NCI-H2081 (cell line): ENCODE measurements at places on chromosomes 11 and 22.

DNA sequence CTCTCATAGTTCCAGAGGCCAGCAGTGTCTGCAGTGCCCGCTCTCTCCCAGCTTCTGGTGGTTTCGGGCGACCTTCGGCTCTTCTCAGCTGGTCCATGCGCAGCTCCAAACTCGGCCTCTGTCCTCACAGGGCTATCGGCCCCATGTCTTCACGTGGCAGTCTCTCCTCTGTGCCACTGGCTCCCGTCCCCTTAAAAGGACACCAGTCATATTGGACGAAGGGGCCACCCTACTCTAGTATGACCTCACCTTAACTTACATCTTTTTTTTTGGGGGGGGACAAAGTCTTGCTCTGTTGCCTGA, 13.8 kb downstream of the LTO1 start:
- DNase-seq, result no peak

DNA sequence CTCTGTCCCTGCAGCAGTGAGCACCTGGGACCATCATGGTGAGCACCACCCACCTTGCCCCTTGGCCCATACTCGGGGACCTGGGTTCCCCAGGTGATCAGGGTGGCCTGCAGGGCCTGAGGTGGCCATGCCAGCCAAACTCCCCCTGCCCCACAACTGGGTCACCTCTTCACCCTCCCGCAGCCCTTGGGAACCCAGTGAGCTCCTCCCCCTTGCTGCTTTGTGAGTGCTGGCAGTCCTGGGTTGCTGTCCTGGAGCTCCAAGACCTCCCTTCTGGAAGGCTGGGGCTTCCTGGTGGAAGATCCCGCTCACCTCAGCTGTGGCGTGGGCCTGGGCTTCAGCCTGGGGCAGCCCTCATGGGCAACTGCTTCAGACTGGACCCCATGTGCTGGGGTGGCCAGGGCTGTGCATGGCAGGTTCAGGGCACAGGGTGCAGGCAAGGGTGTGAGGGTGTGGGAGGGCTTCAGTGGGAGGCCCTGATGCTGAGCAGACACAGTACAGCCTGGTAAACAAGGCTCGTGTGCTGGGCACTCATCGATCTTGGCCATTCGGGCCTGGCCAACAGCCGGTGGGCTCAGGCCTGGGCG, 57.6 kb downstream of the RTN4R start:
- no peak for DNase-seq

DNA sequence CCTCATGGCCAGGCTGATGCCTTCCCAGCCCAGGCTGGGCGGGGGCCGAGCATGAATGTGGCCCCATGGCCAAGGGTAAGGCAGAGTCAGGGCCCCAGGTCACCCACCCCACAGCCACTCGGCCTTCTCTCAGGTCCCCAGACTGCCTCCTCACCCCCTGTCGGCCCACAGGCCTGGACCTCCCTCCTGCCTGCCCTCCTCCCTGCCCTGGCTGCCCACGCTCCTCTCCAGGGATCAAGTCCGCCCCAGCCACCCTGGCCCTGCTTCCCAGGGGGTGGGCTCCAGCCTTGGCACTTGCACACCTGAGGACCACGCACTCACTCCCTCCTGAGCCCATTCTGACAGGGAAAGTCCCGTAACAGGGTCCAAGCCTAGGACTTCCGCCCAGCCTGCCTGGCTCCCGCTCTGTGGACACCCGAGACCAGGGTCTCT, 37.8 kb upstream of the TH start:
- no peak for DNase-seq

GRCh38 chr22:25030636-25031035, 78.1 kb downstream of the KIAA1671 start:
- no peak for DNase-seq

- no peak for DNase-seq
These were observed 47.3 kb downstream of the PRR5L start for GRCh38 chr11:36343436-36343835.

GRCh38 chr11:126403658-126404057, 48.2 kb downstream of the ST3GAL4 start:
- DNase-seq, result no peak

GRCh38 chr22:45896964-45897538, 79.9 kb downstream of the WNT7B start:
- DNase-seq, result no peak

DNA sequence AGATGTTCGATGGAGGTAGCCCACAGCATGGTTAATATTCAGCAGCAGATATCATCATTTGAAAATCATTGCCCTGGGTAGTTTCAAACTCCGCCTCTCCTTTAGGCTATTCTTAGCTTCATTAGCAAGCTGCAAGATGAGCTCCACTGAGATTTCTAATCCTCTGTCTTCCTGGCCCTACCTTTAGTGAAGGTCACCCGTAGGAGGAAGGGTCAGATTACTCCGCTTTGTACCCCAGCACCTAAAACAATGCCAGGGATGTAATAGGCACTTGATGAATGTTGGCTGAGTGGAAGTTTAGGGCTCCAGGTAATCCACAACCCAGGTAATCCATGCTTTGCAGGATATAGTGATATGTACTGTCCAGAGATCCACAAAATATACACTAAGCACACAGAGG, 260.1 kb upstream of the MTNR1B start:
- no peak for DNase-seq

DNA sequence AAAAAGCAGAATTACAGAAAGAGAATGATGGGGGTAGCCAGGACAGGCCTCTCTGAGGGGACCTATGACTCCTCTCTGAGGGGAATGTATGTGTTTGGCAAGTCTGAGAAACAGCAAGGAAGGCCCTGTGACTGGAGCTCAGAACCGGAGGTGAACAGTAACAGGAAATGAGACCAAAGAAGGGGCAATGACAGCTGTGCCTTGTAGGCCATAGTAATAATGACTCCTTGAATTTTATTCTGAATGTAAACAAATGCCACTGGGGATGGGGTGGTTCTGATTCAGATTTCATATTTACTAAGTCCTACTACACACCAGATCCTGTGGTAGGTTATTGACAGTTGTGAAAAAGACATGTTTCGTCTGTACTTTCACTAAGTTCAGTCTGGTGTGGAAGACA, 52.8 kb upstream of the APOA1 start:
- DNase-seq, result no peak

DNA sequence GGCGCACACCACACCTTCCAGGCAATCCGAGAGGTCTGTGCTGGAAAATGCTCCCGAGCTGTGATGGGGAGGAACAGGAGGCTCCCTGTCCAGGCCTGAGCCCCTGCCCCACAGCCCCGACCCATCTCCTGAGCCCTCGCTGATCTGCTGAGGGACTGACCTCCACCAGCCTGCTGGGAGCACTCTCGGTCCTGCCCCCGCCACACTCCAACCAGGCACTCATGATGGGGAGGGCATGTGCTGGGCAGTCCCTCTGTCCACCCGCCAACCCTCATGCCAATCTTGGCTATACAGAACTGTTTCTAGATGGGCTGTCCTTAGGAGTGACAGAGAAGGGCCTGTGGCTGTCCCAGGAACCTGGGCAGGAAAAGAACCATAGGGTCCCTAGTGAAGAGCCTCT, 70.8 kb downstream of the TRMU start:
- DNase-seq, result no peak

- DNase-seq, result no peak
These were observed 156.8 kb downstream of the WNT11 start for GRCh38 chr11:76049511-76049910.

- no peak for DNase-seq
These were observed 135.6 kb downstream of the RCN1 start for GRCh38 chr11:32226480-32226879.

DNA sequence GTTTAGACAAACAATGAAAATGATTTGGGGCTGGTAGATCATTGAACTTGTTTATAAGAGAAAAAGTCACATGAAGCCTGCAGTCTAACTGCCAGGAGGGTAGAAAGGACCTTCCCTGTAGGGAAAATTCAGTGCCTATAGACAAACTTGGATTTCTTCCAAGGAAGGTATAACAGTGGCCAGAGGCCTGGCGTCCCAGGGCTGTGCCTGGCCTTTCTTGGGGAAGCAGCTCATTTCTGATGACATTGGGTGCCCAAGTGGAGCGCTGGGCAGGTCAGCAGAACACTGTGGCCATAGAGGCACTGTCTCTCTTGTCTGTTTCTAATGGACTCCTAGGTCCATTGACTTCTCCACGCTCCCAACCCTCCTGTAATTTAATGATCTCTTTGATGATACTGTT, 6.6 kb upstream of the FXYD6 start:
- no peak for DNase-seq

GRCh38 chr22:39444247-39444800, 12.5 kb upstream of the MGAT3 start:
- no peak for DNase-seq

DNA sequence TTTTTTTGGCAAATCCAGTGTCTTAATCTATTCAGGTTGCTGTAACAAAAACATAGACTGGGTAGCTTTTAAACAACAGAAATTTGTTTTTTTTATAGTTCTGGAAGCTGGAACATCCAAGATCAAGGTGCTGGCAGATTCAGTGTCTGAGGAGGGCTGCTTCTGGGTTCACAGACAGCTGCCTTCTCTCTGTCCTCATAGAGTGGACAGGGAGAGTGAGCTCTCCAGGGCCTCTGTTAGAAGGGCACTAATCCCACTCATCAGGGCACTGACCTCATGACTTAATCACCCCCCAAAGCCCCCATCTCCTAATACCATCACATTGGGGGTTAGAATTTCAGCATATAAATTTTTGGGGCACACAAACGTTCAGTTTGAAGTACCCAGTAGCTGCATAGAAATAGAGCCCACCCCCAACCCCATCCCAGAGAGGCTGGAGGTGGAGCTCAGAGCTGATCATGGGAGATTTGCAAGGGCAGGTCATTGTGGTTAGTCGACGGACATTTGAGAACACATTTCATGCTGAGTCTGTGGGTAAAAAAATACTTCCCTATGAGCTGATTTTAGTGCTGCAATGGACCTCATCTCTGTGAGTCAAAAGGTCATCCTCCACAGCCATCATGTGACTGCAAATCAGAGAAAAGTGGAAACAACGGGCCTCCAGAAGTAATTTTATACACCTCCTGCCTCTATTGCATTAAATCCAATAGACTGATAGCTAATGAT, 203.1 kb upstream of the CADM1 start:
- DNase-seq, result no peak

- peak; percentile 33 for DNase-seq
These were observed 44.9 kb downstream of the WNT11 start for GRCh38 chr11:76161261-76161961.

DNA sequence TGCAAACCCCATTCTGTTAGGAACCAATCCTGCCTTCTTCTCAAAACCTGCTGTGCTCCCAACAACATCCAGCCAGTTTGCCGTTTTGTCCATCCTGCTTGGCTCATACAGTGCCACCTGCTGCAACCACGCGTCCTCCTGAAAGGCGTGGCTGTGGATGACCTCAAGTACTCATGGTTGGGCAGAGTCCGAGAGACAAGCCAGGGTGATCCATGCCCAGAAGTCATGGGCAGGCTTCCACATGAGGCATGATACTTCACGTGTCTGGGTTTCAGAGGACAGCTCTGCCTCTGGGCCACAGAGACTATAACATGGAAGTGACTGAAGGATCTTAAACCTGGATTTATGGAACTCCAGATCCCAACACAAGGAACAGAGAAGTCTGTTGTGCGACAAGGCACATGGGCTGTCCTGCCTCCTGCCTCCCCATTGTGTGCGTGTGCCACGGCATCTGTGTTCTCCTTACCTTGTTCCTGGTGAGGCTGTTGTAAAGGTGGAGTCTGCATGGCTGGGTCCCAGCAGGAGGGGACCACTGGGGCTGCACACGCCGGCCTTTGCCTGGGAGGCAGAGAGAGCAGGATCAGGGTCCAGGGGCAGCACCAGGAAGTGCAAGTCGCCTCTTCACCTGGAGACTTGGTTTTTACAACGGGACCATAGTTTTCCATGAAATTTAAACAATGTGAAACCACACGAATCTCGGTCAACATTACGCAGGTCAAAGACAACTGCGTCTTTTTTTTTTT, 15.4 kb downstream of the CARS1 start:
- no peak for DNase-seq

- no peak for DNase-seq
These were observed 71.8 kb downstream of the PDE2A start for GRCh38 chr11:72602250-72602904.

DNA sequence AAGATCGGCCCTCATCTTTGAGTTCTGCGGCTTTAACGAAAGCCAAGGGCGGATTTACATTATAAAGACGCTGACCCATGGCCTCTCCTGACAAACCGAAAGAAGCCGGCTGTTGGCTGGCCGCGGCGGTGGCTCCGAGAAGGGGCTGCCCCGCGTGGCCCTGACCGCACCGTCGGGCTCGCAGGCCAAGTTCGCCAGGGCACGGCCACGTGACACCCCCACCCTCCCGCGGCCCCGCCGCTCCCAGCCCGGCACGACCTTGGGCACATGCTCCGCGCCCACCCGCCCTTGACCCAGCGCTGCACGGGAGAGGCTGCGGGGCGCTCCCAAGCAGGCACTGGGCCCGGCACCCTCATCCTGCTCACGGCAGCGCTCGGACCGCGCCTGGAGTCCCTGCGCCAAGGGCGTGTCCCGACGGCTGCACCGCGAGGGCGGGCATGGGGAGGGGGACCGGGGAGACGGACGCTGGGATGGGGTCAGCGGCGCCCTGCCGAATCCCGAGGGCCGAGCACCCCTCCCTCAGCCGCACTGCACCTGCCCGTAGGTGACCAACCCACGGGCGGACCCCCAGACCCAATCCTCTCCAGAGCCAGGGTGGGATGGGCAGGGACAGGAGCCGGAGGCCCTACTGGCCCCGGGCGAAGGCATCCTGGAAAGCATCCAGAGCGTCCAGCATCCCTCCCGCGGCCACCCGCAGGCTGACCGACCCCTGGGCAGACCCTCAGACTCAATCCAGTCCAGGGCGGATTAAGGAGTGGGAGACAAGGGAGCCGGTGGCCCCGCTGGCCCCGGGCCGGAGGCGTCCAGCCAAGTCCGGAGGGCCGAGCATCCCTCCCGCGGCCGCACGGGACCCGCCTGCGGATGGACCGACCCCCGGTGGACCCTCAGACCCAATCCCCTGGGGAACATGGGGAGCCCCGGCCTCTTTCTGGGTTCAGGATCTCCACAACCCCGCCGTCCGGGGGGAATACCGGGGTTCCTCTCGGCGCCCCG, 759 bp downstream of the CPT1A start:
- DNase-seq, result no peak

DNA sequence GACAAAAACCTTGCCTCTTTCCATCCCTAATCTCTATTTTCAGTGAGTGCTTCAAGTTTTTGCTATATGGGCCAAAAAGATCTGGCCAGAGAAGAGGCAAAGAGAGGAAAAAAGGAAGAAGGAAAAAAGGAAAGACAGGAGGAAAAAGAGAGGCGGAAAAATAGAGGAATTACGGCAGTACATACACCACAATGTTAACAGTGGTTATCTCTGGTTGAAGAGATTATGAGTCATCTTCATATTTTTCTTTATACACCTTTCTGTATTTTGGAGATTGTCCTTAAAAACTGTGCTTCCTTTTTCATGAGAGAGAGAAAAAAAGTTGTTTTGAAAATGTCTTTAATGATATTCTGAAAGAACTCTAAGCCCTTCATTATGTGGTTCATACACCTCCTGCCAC, 133.7 kb downstream of the SBF2 start:
- no peak for DNase-seq

- DNase-seq, result peak; percentile 22
These were observed 25.0 kb downstream of the ARHGAP1 start for GRCh38 chr11:46675288-46675851.

DNA sequence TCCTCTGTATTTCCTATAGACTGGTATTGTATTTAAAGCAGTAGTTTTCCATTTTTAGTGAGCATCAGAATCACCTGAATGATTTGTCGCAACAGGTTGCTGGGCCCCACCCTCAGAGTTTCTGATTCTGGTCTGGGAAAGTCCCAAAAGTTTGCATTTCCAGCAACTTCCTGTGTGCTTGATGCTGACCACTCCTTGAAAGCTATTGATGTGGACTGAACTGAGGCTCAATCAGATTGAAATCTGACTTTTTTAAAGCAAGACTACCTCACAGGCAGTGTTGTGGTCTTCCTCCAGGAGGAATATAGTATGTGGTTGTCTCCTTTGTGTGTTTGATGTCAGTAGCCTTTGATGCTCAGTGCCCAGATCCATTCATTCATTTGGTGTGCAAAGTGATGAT, 17.2 kb upstream of the MPZL2 start:
- no peak for DNase-seq
